ENCODE measurements at places on chromosomes 4 and X.

- no peak for DNase-seq
Observed at GRCh38 chr4:78162821-78163220, 105.7 kb downstream of the FRAS1 start.

DNA sequence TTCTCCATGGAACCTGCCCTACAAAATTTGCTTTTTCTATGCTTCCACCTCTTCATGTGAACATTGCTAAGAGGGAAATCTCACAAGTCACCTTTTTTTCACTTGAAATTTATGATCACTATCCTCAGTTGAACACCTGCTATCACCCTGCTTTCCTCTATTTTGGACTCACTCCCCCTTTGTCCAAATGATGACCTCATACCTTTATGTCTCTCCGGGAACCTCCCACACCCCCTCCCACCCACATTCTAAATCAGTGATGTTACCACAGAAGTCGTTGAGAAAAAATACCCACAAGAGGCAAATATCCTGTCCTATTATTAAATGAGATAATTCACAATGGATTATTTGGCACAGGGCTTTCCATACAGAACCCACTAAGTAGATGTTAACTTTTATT, 156.5 kb downstream of the RNF150 start:
- DNase-seq: no peak

- no peak for DNase-seq
Observed at GRCh38 chr4:30818541-30818940, 98.4 kb downstream of the PCDH7 start.

DNA sequence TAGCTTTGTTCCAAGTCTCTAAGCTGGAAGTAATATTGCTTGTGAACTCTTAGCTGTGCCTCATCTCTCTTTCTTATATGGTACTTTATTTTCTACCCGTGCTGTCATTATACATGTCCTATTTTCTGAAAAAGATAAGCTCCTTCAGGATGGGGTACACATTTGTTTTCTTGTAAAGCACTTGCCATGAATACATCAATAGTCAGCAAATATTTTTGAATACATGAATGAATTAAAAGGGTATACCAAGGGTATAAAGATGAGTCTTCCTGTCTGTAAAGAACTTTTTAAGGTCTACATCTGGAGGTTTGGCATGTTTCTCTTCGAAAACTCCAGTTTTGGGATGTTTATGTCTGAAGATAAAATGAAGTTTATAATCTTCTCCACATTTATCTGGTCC, 26.7 kb downstream of the SCOC start:
- DNase-seq: no peak

DNA sequence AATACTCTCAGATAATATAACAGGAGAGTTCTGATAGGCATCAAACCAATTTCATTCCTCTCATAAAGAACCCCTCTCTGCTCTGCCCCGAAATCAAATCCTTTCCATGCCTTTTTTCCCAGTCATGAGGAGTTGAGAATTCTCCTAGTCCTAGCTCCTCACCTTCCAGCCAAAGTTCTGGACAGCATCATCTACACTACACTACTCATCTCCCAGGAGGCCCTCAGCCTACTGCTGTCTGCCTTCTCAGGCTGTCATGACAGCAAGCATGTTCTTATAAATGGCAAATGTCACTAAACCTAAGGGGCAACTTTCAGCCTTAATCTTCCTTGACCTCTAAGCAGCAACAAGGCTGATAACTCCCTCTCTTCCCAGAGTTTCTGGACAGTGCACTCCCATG, 26.6 kb downstream of the MAPK10 start:
- no peak for DNase-seq

- DNase-seq: no peak
Observed at GRCh38 chrX:142428916-142429315, 223.8 kb upstream of the MAGEC2 start.

- DNase-seq: no peak
Observed at GRCh38 chrX:147884958-147885357, 26.8 kb upstream of the FMR1 start.
